Skeletal muscle cell (primary cell): ENCODE measurements at places on chromosomes 12 and 14.

DNA sequence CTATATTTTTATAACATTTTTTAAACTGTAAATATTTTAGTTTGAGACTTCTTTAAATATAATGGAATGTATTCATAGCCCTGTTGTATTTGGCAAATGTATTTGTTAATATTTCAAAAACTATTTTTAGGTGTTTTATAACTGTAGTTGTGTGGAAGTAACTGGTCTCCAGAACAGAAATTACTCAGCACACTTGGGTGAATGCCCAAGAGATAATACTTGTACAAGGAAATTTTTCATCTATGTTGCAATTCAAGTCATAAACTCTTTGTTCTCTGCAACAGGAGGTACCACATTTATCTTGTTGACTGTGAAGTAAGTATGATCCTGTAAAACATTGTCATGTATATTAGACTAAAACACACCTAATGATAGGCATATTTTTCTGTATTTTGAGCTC lies 72.8 kb downstream of the SLCO1B3 start:
- DNase-seq = no peak

DNA sequence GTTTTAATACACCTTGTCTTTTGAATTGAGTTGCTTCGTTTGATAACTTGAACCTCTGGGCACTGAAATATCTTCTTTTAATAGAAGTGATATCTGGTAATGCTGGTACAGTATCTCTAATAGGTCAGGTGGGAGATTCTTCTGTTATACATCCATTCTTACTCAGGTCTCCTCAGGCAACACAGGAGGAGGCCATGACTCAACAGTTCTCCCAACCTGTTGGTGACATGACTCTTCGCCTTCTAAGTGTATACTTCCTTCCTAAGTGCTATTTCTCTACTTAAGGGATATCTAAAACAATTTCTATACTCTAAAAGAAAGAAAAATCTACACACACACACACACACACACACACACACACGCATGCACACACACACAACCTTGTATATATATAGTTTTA lies 509.1 kb downstream of the PCNX1 start:
- DNase-seq = no peak

GRCh38 chr12:120234643-120235368 lies 30.7 kb downstream of the PXN start:
- DNase-seq = peak; percentile 97

DNA sequence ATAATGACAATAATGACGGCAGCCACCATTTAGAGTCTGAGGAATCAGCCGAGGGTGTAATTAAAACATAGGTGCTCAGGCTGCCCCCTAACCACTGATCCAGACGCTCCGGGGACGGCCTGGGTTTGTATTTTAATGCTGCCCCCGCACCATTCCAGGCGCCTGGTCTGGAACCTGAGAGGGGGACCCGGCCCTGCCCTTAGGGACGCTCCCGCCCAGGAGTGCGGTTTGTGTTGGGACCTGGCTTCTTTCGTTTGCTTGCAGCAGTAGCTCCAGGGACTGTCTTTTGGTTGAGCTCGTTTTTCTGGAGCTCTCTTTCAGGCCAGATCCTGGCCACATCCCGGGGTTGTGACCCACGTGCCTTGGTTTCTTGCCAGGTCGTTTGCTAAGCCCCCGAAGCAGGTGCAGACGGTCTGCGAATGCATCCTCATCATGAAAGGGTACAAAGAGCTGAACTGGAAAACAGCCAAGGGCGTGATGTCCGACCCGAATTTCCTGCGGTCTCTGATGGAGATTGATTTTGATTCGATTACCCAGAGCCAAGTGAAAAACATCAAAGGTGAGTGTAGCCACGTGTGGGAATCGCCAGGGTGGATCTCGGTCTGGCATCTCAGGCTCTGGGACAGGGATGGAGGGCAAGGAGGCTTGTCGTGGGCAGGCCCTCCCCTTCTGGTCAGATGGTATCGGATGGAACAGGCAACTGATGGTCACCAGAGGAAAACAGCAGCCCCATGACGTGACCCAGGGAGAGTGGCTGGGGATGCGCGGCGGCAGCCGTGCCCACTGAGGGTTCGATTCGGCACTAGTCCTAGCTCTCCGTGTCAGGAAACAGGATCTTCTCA lies 63.5 kb downstream of the CCDC92 start:
- DNase-seq = no peak

DNA sequence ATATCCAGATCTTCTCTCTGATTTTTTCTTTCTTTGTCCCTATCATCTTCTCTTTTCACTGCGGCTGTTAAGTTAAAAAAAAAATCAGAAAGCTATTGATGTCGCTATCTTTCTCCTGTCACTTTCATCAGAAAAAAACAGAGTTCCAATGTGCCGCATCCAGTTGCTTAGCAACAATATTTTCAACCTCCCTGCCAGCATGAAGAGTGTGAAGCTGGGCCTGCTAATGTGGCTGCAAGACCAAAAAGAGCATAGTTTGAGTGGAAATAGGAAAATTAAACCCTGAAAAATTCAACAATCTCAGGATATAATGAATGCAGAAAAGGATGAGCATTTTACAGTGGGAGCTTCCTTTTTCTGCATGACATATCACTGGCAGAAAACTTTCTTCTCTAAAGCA lies 1025.4 kb upstream of the LRFN5 start:
- no peak for DNase-seq
